Skin of body (tissue), 3 donors: ENCODE measurements at places on chromosomes 1 and 21.

DNA sequence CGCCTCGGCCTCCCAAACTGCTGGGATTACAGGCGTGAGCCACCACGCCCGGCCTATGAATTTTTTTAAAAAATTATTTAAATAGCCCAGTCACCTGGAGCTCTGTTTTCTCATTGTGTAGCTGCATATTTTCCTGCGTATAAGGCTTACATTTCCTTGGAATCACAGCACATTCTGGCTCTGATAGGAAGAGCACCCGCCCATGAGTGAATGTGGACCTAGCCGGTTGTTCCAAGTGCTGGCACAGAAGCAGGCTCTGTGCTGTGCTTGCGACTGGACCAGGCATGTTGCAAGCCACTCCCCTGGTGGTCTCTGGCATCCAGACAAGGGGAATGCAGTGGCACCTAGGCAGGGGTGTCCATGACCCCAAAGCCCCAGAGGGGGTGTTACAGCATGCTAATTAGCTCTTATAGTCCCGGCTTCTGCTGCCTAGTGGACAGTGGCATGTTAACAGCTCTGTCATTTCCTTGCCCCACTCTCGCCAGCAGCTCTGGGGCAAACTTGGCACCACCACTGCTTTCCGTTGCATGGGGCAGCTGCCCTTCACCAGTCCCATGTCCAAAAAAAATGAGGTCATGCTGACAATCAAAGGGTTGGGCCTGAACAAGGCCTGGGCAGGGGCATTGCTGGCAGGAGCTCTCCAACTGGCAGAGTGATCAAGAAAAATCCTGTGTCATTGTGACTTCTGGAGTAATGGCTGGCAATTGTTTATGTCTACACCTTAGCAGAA, 5.2 kb upstream of the VTCN1 start:
- no peak for DNase-seq

DNA sequence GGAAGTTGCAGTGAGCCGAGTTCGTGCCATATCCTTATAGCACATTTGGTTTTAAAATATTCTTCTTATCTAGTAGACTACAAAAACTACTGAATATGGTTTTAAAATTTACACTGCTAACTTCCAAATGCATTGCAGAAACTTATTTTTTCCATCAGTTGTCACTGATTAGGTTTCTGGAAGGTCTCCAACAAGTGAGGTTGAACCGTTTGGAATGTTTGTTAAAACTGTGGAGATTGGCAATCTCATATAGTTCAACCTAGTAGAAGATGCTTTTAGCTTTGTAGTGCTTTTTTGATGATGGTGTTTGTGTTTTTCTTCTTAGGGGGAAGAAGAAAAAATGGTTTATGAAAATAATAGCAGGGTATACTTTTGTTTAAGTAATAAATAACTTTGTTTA, 12.9 kb downstream of the CENPF start:
- no peak for DNase-seq

DNA sequence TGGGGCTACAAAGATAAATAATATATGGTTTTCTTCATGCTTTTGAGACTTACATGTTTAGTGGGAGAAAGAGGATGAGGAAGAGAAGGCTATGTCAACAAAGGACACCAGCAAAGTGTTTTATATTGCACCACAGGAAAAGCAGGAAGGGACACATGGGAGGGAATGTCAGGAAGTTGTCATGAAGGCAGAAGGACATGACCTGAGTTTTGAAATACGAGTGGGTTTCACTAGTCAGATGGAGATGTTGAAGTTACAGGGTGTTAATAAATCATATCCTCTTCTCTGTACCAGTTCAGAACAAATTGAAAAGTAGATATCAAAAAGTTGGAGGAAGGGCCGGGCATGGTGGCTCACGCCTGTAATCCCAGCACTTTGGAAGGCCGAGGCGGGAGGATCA, 18.2 kb upstream of the AGO1 start:
- no peak for DNase-seq

DNA sequence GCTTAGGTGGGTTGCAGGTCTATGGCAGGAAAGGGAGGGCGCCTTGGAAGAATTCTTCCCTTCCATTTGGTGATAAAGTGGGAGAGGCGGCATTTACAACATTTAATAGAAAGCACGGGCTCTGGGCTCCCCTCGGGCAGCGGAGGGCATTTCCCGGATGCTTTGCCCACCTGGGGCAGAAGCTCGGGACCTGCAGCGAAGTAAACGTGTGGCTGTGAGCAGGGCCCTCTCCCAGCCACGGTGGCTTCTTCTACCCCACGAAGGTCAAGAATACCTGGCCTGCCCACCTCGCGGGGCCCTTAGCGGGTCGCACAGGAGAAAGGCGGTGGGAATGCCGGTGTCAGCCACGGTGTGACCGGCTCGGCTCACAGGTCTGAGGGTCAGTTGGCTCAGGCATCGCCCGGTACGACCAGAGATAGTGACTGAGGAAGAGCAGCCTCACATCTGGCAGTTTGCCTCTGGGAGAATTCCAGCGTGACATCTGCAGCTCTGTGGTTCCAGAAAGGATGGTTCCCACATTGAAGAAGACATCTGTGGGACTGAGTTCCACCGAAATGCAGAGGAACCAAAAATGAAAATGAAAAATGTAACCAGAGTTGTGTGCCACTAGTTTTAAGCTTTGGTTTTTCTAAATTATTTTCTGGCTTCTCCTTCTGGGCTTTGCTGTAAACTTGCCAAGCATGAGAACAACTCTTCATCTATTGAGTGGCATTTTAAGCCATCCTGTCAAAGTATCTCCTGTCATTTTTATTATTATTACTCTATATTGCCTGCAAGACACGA, 720 bp upstream of the F3 start:
- DNase-seq, result peak; percentile 47

DNA sequence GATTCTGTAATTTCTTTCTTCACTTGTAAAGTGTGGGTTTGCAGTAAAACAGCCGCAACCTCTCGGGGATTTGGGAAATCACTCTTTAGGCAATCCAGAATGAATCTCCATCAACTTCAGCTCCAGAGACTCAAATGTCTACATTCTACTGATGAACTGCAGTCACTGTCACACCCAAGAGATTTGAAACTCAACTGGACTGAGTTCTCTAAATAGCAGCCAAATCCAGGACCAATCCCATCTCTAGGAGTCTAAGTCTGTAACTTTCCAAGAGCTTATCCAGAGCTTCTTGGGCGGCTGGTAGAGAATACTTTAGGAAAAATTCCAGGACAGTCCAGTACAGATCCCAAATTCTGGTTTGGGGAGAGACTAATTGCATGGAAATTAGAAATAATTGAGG, 62.9 kb downstream of the ADAMTS1 start:
- DNase-seq, result no peak

DNA sequence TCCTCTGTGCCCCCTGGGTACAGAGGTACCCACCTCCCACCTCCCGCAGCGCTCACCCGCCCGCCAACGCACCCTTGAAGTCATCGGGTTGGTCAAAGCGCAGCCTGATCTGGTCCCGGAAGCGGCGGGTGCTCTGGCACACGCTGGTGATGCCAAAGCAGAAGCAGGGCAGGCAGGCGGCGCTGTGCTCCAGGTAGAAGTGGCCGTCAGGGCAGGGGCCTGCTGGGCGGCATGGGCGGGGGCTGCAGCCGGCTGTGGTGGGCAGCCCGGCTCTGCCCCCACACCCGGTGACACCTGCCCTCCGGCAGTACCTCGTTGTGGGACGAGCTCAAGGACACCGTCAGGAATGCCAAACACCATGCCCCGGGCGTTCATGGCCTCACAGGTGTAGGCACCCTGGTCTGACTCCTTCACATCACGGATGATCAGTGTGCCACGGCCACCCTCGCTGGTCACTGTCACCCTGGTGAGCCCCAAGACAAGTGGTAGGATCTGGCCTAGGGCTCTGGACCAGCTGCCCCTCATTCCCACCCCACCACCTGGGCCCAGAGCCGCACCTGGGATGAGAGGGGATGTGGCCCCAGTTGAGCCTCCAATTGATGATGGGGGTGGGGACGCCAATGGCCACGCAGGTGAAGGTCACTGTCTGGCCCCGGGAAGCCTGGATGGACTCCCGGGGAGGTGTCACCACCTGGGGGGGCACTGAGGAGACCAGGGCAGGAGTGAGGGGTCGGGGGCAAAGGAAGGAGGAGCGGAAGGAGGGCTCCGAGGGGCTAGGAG, 52.5 kb downstream of the HSPG2 start:
- no peak for DNase-seq

DNA sequence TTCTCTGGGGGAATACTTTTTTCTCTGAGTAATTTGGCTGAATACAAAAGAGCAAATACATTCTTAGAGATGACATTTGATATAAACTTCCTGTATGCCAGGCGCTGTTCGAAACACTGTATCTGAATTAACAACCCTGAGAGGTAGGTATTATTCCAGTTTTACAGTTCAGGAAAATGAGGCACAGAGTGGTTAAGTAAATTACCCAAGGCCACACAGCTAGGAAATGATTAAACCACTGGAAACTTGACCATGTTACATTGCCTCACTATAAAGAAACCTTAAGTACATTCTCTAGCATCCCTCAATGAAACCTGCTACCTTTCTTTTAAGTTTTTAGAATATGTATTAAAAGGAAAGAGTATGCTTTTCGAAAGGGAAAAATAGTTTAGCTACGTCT, 54.6 kb downstream of the SMYD2 start:
- no peak for DNase-seq

- DNase-seq, result no peak
Observed at GRCh38 chr1:1542766-1543705, 2.6 kb upstream of the TMEM240 start.

DNA sequence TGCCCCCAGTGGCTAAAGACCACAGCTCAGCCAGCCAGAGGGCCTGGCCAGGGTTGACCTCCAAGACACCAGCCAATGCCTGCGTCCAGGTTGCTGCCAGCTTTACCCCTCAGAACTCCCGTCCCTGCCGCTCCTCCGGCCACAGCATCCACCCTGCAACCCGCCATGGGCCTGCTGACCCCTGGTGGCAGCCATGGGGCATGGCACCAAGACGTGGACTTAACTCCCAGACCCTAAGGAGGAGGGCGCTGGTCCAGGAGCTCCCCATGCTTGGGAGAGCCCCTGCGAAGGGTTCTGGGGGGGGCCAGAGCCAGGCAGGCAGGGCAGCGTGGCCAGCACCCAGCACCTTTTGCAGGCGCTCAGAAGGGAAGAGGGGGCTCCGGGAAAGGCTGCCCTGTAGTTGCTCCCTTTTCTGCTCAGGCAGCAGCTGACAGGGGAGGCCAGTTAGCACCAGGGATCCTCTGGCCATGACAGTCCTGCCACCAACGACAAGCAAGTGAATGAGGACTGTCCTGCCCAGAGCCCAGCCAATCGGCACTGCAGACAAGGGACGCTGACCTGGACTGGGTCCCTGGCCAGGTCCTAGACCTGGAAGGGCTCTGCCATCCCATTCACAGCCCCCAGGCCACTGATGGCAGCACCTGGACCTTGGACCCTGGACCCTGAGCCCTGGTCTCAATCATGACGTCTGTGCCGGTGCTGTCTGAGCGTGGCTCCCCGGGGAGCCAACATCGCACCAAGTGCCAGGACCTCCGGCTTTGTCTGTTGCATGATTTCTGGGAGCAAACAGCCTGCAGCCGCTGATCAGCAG, 246.2 kb downstream of the NPHP4 start:
- peak; percentile 5 for DNase-seq
